Natural killer cell (primary cell): ENCODE measurements at places on chromosomes 12 and 14.

DNA sequence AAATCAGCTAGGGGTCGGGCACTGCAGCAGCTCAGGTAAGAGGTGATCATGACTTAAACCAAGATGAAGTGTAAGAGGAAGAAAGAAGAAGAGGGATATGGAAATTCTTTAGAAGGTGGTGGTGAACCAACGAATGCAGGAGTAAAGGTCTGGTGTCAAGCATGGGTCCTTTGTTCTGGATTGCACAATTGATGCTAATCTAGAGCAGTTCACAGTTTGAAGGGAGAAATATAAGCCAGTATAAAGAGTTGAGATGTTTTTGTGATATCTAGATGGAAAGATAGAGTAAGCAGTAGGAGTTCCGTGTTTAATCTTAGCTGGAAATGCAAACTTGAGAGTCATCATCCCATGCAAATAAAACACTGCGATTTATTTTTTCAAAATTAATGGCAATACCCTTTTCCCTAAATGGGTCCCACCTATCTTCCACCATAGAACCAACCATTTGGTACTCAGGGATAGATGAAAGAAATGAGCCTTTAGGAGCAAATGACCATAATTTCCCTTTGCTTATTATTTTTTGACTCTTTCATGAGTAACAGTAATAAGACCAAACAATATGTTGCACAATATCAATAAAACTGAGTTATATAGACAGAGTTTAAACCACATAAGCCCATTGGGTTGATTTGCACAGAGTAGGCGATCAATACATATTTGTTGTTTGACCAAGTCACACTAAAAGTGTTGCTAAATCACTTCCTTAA is 15.0 kb upstream of the MGP start:
- no peak for DNase-seq
- H3K4me3 ChIP-seq = no peak overlapping the region
- H3K4me1 ChIP-seq = no peaks in the 10 kb centered on the region
- H3K27me3 ChIP-seq = no peaks in the 10 kb centered on the region

- peaks cover 11% of the 10 kb centered on the region for H3K36me3 ChIP-seq
- no peak overlapping the region for H3K27ac ChIP-seq
- H3K4me1 ChIP-seq = peaks cover under 1% of the 10 kb centered on the region
- H3K4me3 ChIP-seq = no peak overlapping the region
These were observed 6.6 kb downstream of the CAPRIN2 start for GRCh38 chr12:30748147-30748546.

DNA sequence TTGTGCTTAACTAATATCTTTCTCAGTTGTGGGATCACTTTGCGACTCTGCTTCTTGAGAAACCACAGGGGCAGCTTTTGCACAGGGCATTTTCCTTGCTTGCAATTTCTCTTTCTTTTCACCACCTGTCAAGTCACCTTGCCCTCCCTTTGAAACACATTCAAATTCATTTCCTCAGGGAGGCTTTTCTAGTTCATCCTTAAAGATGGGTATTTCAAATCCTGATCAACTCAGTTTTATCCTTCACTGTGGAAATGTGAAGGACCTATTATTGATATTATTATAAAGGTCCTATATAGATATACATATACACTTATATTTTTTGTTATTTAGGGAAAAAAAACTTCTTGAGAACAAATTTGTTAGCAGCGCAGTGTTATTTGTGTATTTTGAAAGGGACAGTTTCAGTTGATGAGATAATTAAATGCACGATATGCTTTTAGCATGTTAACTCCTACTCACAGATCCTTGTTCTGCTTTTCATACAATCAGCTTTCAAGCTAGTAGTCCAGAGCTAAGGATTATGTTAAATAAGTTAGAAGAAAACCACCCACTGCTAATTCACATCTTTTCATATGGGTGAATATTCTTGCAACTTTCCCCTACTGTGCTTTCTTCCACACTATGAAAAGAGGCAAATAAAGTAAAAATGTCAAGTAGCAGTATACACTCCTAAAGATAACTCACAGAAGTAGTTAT is 501.4 kb upstream of the RGS6 start:
- peaks cover 5% of the 10 kb centered on the region for H3K4me1 ChIP-seq
- DNase-seq = no peak
- H3K36me3 ChIP-seq = no peaks in the 10 kb centered on the region
- H3K27me3 ChIP-seq = no peaks in the 10 kb centered on the region
- H3K4me3 ChIP-seq = no peak overlapping the region
- no peak overlapping the region for H3K27ac ChIP-seq

GRCh38 chr12:104669851-104670337 is 213.1 kb downstream of the CHST11 start:
- no peak overlapping the region for H3K4me3 ChIP-seq
- H3K36me3 ChIP-seq = peaks cover 2% of the 10 kb centered on the region
- H3K27me3 ChIP-seq = no peaks in the 10 kb centered on the region
- peaks cover 55% of the 10 kb centered on the region for H3K4me1 ChIP-seq

- H3K27ac ChIP-seq = no peak overlapping the region
- H3K4me3 ChIP-seq = no peak overlapping the region
- no peak for DNase-seq
- no peaks in the 10 kb centered on the region for H3K27me3 ChIP-seq
- no peaks in the 10 kb centered on the region for H3K4me1 ChIP-seq
These were observed 201.2 kb downstream of the FLRT2 start for GRCh38 chr14:85731186-85731585.

- H3K27ac ChIP-seq = no peak overlapping the region
- H3K27me3 ChIP-seq = no peaks in the 10 kb centered on the region
- no peak for DNase-seq
- no peaks in the 10 kb centered on the region for H3K36me3 ChIP-seq
These were observed 1051.3 kb downstream of the VRK1 start for GRCh38 chr14:97848317-97848980.

DNA sequence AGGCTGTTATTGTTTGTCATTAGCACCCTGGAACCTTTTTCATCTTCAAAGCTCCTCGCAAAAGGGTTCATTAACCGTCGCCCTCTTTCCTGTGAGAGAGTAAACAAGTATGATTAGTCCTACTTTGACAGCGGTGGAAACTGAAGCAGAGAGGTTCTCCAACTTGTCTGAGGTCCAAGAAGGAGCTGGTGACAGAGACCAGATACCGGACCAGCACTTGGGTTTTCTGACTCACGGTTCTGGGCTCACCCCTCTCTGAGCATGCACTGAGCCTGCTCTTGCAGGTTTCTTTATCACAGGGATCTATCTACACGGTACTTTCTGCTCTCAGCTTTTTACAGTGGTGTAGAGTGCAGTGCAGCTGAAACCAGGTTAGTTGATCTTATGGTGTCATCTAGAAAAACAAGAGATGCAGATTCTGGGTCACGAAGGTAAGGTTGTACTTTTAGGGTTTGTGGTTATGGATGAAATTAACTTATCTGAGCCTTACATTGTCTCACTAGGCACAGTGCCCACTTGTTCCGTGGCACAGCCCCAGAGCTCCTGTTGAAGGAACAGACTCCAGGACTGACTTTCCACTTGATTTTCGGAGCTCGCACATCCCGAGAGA is 62.1 kb downstream of the PPP2R5C start:
- peak; percentile 88 for DNase-seq
- peak overlapping the region; percentile 48 for H3K4me3 ChIP-seq
- H3K4me1 ChIP-seq = peaks cover 75% of the 10 kb centered on the region
- peaks cover 9% of the 10 kb centered on the region for H3K36me3 ChIP-seq
- no peaks in the 10 kb centered on the region for H3K27me3 ChIP-seq

GRCh38 chr12:94289461-94290312 is 141.3 kb downstream of the PLXNC1 start:
- H3K27me3 ChIP-seq = no peaks in the 10 kb centered on the region
- peaks cover 28% of the 10 kb centered on the region for H3K36me3 ChIP-seq
- H3K4me3 ChIP-seq = no peak overlapping the region
- DNase-seq = no peak
- no peaks in the 10 kb centered on the region for H3K4me1 ChIP-seq
